ENCODE measurements at places on chromosomes 6 and 20. TPM values are rescaled to one million over a fixed set of nuclear protein-coding genes. Genes with fewer than 3 reads are reported as not detected.

DNA sequence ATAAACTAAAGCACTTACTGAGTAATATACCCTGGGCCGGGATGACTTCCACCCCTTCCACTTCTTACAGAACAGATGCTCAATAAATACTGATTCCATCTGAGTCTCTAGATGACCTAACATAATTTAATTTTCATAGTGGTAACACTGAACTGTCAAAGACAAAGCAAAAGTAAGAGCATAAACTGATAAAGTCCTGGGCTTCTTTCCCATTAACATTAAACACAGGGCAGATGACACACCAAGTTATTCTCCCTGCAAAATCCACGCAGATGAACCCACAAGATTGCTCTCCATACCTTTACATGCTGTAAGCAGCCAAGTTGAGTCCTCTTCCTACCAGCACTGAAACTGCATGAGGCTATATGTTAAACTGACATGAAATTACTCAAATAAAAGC lies 27.1 kb downstream of the AGPAT4 start:
- DNase-seq = no peak

DNA sequence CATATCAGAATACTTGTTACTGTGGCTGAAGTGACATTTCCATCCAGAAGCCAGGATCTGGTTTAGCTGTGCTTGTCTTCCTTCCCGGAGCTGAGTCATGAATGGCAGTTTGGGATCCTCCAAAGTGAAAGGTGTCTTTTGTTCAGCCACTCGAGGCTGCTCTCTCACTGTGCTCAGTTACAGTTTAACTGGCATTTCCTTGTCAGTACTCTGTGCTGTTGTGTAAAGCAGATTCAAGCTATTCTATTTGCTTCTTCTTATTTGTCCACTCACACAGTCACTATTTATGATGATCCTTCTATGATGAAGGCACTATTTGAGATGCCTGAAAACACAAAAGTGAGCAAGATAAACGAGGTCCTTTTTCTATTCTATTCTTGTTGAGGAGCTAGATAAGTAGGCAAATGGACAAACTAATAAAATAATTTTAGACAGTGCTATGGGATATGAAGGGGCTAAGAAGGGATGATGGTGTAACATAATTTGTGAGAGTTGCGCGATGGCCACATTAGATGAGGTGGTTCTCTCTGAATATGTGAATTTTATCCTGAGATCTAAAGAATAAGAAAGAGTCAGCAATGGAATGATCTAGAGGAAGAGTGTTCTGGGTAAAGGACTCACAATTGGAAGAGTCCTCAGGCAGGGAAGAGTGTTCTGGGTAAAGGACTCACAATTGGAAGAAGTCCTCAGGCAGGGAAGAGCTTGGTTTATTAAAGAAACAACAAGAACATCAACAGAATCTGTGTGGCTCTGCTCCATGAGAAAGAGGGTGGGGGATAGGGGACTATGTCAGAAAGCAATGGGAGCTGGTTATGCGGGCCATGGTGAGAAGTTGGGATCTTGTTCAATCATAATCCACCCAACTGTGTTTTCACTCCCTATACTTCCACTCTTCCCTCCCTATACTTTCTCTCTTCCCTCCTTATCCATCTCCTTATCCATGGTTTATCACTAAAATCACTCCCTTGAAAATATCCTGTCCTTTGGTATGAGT lies 40.1 kb downstream of the CYP24A1 start:
- no peak for DNase-seq

DNA sequence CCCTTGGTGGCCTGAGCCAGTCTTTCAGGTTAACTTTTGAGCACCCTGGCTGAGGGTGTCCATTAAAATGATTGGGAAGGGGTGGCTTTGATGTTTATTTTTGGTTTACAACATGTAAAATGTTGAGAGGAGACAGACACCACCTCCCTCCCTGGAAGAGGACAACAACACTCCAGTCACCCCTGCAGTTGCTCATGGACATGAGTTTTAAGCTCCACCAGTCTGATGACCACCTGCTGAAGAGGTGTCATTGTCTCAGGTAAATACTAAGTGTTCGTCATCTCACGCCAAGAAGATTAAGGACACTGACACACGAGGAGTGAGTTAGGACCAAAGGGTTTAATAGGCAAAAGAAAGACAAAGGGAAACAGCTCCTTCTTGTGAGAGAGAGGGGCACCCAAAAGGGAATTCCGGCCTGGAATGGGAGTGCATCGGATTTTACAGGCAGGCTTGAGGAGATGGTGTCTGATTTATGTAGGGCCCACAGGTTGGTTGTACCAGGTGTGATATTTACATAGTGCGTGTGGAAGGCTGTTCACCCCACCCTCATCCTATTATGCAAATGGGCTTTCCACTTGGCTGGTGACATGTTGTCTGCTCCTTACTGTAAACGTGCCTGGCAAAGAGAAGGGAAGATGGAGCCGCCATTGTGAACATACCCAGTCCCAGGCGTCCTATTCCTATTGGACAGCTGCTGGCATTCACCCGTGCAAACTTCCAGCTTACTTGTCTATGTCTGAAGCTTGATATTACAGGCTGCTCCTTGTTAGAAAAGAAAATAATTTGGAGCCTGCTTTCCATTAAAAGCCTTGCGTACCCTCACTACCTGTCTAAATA lies 6.6 kb downstream of the HLA-B start:
- DNase-seq = no peak

GRCh38 chr20:33463332-33464101 lies 20.0 kb upstream of the SNTA1 start:
- DNase-seq = no peak

GRCh38 chr6:83517500-83517899 lies 5.2 kb downstream of the PRSS35 start:
- DNase-seq = no peak

DNA sequence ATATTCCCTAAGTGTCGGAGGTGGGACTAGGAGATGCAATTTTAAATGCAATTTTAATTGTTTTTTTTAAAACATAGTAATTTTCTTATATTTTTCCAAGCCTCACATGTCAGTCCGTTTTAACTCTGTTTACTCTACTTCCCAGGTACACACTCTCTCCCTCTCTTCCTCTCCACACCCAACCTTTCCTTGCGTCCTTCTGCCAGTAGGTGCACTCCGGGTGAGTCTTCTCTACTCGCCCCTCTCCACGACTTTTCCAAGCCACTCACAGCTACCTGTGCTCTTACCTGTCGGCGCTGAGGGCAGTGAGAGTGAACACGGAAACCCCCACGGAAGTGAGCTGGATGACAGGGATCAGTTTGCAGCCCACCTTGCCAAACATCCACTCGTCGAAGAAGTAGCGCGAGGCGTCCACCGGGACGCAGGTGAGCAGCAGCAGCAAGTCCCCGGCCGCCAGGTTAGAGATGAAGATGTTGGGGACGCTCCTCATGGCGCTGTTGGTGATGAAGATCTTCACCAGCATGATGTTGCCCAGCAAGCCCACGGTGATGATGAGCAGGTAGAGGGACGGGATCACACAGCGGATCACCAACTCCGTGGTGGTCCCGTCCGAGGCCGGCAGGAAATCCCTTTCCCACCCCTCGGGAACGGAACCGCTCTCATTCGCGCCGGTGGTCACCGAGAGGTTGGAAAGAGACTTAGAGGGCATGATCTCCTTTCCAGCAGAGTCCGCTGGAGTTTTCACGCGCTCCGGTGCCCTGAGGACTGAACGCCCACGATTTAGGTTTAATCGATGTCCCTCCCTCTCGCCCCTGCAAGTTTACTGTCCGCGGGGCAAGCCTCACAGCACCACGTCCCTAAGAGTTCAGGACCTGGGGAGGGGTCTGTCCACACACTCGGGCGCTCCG lies 44.5 kb upstream of the GJE1 start:
- DNase-seq = no peak

DNA sequence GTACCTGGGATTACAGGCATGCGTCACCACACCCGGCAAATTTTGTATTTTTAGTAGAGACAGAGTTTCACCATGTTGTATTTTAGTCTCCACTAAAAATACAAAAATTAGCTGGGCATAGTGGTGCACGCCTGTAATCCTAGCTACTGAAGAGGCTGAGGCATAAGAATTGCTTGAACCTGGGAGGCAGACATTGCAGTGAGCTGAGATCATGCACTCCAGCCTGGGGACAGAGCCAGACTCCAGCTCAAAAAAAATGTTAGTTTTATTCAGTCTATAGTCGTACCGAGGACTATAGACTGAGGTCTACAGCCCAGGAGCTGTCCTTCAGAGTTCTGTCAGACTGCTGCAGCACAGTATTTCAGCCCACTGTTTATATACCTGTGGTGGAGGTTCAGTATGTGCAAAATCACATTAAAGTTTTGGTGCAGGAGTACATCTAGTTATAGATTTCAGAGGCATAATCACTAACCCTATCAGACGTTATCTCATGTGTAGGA lies 3.6 kb upstream of the CASP8AP2 start:
- no peak for DNase-seq

- no peak for DNase-seq
Measured at GRCh38 chr6:42017021-42017643, 33.2 kb upstream of the TAF8 start.

DNA sequence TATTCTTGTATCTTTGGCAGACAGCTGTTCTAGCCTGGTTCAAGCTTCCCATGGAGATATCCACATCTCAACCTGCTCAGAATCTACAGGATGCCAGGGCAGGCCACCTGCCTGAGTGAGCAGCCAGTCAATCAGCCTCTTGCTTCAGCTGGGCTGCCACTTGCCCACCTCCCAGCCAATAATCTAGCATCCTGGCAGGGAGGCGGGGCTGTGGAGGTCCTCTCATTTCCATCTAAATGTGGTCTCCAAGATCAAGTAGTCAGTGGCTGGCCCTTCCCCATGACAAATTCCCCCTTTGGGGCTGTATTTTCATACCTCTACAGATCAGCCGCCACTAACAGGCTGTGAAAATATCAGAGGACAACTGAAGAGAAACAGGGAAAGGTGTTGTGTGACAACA lies 33.0 kb upstream of the SPDEF start:
- no peak for DNase-seq

- no peak for DNase-seq
Measured at GRCh38 chr6:158040051-158040803, 58.6 kb downstream of the SYNJ2 start.

DNA sequence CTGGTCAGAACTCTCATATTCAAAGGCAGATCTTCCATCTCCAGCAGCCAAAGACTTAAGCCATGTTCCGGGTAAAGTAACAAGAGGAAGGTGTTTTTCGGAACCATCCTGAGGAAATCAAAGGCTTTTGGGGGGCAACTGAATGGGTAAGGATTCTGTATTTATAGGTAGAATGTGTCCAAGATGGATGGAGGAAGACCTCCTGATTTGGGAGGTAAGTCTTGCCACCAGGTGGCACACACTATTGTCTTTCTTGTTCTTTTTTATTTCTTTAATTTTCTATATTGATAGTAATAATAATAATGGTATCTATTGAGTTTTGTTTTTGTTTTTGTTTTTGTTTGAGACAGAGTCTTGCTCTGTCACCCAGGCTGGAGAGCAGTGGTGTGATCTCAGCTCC lies 53.0 kb upstream of the UBR2 start:
- no peak for DNase-seq

- DNase-seq = no peak
Measured at GRCh38 chr20:49510562-49511122, 28.2 kb upstream of the KCNB1 start.

- no peak for DNase-seq
Measured at GRCh38 chr6:107965746-107966145, 7.7 kb upstream of the SEC63 start.

DNA sequence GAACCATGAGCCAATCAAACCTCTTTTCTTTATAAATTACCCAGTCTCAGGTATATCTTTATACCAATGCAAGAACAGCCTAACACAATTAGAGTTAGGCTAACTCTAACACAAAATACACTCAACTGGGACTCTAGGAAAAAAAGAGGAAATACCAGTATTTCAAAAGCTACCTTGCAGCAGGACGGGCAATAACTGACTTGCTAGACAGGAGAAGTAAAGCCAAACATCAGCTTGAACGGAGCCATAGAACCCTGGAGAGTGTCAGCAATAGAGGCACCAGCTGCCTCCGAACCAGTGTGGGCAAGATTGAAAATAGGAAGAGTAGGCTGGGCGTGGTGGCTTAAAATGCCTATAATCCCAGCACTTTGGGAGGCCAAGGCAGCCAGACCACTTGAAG lies 162.0 kb upstream of the SOX4 start:
- DNase-seq = no peak

DNA sequence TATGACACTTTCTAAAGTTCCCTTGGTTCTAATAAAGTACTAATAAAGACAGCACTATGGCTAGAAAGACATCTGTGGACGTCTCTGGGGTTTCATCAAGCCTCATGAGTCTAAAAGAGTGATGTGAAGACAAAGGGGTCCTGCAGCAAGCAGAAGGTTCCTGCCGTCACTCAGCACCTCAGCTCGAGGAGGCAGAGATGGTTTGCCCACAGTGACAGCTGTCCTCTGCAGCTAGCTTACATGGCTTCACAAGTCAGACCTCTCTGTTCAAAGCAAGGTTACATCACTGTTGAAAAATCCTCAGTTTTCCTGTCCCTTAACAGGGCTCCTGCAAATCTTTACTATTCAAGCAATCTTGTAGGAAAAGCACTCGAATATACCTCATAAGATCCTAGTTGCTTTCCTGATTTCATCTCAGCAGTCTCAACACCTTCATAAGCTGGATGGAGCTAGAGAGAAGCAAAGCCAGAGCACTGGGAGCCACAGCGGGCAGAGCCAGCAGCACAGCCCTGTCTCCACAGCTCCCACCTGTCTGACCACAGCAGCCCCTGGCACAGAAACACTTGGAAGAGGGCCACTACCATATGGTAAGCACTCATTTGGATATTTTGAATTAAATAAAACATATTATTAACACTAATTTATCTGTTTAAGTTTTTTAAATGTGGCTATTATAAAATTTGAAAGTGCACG lies 202.3 kb downstream of the GMDS start:
- DNase-seq = no peak

GRCh38 chr20:20237093-20237959 lies 130.6 kb upstream of the INSM1 start:
- no peak for DNase-seq

DNA sequence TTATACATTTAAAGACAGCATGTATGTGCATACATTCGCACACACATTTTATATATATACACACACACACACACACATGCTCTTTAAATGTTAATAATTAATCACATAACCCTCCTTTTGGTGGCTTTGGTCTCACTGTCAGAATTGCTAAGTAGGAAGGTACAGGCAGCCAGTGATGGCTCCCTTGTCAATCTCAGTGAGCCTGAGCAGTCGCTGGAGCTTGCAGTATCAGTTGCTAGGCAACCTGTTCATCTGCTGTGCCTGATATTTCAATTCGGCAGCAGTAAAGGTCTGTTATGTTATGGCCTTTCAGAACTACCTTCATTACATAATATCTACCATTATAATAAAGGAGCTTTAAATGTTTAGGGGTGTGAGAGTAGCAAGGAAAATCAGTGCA lies 374.3 kb downstream of the LMBRD1 start:
- DNase-seq = no peak

GRCh38 chr6:7731294-7731693 lies 5.4 kb downstream of the BMP6 start:
- DNase-seq = no peak

The ZNF391 gene
- 0.31 TPM for total RNA-seq

The SLC17A3 gene
- total RNA-seq = 9.5 TPM

The SLC17A9 gene
- total RNA-seq = 34.3 TPM

The COL21A1 gene
- total RNA-seq = 0.49 TPM

The MACROD2 gene
- 5.5 TPM for total RNA-seq

The MYCT1 gene
- total RNA-seq = 6.6 TPM

The SERINC1 gene
- total RNA-seq = 103 TPM

The TRIM15 gene
- 1.7 TPM for total RNA-seq

The ANKEF1 gene
- 3.9 TPM for total RNA-seq

The OR2J3 gene
- total RNA-seq = not detected

The MRPS18A gene
- total RNA-seq = 44.2 TPM

The TMEM217 gene
- not detected for total RNA-seq

The PRDM13 gene
- not detected for total RNA-seq

The TMEM200A gene
- not detected for total RNA-seq

The SLC12A5 gene
- 0.64 TPM for total RNA-seq

The HLA-DPB1 gene
- 16.4 TPM for total RNA-seq

All from right lobe of liver (tissue), 6 donors.